ENCODE measurements at places on chromosomes 1 and 21. TPM values are rescaled to one million over a fixed set of nuclear protein-coding genes. Genes with fewer than 3 reads are reported as not detected.

Gene SOAT1
- total RNA-seq = 15.2 TPM

Gene OLIG2
- not detected for total RNA-seq

Gene LAMB3
- total RNA-seq = 7.1 TPM

Gene CHIA
- not detected for total RNA-seq

Gene EDN2
- total RNA-seq = not detected

Gene RGS8
- total RNA-seq = not detected

Gene SLC44A3
- 1.2 TPM for total RNA-seq

Gene DIRAS3
- 5.4 TPM for total RNA-seq

Gene GBP6
- not detected for total RNA-seq

Gene TNFSF4
- total RNA-seq = 49.1 TPM

Gene GRIK1
- not detected for total RNA-seq

Gene OLFM3
- total RNA-seq = not detected

Gene S100A2
- total RNA-seq = 1.6 TPM

Gene SAMD11
- total RNA-seq = 0.07 TPM

Gene ZNF670
- 6.2 TPM for total RNA-seq

Gene ASCL5
- total RNA-seq = not detected

Gene PADI3
- 0.04 TPM for total RNA-seq

Gene CFHR4
- total RNA-seq = not detected

Gene GIPC2
- 26.1 TPM for total RNA-seq

Gene GORAB
- 5.6 TPM for total RNA-seq

Gene HSD11B1
- 0.07 TPM for total RNA-seq

Gene SLC5A9
- total RNA-seq = not detected

Gene CASQ2
- total RNA-seq = not detected

Gene SPRR2A
- not detected for total RNA-seq

Gene KCNT2
- 2.5 TPM for total RNA-seq

Gene MNDA
- not detected for total RNA-seq

Gene WDR47
- 18.7 TPM for total RNA-seq

Gene ERICH3
- not detected for total RNA-seq

Gene PPP1R12B
- total RNA-seq = 5.2 TPM

Gene AMY2A
- total RNA-seq = not detected

Gene GPR52
- total RNA-seq = 0.49 TPM

Gene KRTAP13-2
- total RNA-seq = not detected

Gene CTSK
- total RNA-seq = 20.5 TPM

Gene NTRK1
- total RNA-seq = under 0.01 TPM

Gene GFI1
- total RNA-seq = 0.26 TPM

Gene F5
- 0.13 TPM for total RNA-seq

Gene HSPG2
- total RNA-seq = 841 TPM

Gene LEMD1
- total RNA-seq = not detected

Gene LGR6
- total RNA-seq = not detected

Gene PADI2
- not detected for total RNA-seq

Gene SLC37A1
- total RNA-seq = 11.8 TPM

Gene USP25
- total RNA-seq = 58.8 TPM

Gene KIF21B
- total RNA-seq = 2.9 TPM

Gene LCE1C
- not detected for total RNA-seq

Gene LORICRIN
- total RNA-seq = not detected

Gene HES3
- not detected for total RNA-seq

Gene PTAFR
- 0.20 TPM for total RNA-seq

Gene GPR25
- not detected for total RNA-seq

Gene TFF2
- not detected for total RNA-seq

Gene TMEM54
- total RNA-seq = 53.6 TPM

Gene NBPF20
- total RNA-seq = 2.2 TPM

Gene NCAM2
- total RNA-seq = 0.40 TPM

Gene AVPR1B
- total RNA-seq = not detected

Gene SIM2
- not detected for total RNA-seq

Gene NOS1AP
- 1.6 TPM for total RNA-seq

Gene APOBEC4
- total RNA-seq = not detected

All from pulmonary artery endothelial cell (primary cell).